Stromal cell of bone marrow (primary cell): ENCODE measurements at places on chromosomes 7 and 10.
A peak's percentile ranks its signal among the peaks of the same experiment; 100 is the strongest.

DNA sequence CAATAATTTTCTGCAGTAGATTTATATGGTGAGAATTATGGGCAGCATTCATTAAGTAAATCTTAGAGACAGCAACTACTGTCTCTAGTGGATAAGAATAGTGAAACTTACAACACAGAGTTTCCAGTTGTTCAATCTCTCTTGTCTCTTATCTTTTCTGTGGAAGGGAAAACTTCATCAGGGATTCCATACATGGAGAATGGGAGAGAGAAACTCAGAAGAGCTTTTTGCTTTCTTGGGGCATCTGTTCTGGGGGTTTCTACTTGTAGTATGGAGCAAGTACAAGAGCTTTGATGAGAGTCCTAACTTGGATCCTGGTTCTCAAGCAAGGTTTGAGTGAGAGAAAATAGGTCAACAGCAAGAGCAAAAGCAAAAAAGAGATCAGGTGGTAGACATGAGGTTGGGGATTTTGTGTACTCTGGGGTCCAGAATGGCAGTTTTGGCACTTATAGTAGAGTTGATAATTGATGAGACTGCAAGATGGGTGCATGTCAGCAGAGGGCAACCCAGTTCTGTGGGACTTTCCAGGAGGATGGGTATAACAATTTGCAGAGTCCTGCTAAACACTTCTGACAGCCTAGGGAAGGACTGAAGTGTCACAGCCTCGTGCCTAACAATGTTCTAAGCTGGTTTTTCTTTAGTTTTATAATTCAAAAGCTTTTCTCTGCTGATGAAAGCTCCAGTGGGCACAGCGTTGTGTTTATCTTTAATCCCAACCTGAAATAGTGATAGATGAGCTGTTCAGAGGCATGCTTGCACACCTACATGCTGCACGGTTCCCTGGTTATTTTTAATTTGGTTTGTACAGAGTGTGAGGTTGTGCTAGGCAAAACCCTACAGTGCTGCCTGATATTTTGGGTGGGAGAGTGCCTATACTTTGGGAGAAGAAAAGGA is 32.0 kb upstream of the STRIP2 start:
- DNase-seq: no peak

DNA sequence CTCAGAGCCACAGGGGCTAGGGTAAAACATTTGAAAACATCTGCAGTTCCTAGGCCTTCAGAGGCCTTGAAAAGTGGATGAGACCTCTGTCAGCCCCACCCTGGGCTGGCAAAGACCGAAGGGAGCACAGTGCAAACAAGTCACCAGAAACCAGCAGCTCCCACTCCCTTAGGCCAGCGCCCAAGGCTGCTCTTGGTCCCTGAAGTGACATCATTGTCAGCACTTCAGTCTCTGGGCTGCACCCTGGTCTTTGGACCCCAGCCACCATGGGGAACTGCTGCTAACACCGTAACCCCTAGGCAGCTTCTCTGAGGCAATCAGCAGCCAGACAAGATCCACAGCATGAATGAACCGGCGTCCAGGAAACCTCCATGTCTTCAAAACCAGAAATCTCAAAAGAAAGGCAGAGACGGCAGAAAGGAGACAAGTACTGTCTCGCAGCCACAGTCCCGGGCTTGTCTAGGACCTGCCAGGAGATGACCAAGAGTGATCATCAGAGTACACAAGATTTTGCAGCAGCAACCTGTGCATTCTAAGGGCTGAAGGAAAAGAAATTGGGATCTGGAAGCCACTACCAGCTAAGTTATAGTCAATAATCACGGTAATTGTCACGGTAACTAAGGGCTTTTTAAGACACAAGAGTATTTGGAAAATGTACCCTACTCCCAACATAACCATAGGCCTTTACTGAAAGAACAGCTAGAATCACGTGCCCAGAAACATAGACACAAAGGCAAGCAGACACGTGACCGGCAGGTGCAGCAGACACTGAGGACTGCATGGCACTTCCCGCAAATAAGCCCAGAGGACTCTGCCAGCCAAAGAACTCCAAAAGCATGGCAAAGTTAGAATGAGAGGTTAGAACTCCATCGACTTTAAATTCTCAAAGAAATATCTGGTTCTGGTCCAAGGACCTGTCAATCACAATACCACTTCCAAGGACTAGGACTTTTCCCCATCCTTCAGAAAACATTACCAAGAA is 23.3 kb downstream of the CPXM2 start:
- DNase-seq: no peak

DNA sequence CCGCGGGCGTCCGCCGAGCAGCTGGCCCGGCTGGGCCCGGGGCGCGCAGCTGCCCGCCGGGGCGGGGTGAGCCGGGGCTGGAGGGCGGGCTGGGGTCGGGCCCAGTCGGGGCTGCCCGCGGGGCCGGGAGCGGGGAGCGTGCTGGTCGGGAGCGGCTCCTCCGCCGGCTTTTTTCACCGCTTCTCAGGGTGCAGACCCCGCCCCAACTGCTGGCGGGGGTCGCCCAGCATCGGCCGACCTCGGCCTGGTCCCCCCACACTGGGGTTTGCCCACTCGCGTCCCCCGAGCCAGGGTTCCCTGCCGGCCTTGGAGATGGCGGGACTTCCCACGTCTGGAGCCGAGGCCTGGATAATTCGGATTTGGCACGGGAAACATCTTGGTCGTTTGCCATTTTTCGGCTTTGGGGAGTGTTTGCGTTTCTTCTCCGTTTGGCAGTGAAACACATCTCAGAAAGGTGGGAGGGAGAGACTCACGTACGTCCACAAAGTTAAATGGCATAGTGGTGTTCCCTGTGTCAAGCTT is 432 bp downstream of the TMEM248 start:
- DNase-seq: no peak

GRCh38 chr10:88457660-88458059 is 125.5 kb downstream of the RNLS start:
- DNase-seq: no peak

DNA sequence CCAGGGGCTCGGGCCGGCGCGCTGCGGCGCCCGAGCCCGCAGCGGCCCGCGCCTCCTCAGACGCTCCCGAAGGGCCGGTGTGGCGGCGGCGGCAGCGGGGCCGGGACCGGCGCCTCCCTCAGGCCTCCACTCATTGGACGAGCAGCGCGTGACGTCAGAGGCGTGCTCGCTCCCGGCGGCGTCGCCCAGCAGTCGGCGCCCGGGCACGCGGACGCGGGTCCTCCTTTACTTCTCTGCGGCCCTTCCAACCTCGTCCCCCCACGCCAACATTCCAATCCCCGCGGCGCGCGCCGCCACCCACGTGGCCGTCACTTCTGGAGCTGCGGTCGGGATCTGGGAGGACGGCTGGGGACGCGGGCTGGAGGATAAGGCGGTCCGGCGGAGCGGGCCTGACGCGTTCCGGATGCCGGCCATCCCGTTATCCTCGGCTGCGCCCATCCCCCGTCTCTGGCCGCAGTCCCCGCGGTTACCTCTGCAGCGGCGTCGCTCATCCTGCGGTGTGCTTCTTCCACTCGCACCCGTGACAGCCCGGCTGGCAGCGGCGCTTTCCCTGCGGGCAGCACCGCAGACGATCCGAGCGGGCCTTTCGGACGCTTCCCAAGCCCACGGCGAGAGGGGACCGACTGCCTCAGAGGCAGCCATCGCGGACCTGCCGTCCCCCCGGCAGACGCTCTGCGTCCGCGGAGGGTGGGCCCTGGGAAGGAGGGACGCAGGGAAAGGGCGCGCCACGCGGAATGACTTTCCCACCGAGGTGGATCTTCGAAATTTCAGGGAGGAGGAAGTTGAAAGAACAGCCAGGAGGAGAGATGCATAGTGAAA is at the start of gene PDZD8:
Gene PDZD8 (minus strand): TSS at position 81 of the 819 bp plus-strand sequence. CDS start 213 bp downstream, outside the sequence.
- DNase-seq: peak; percentile 84

DNA sequence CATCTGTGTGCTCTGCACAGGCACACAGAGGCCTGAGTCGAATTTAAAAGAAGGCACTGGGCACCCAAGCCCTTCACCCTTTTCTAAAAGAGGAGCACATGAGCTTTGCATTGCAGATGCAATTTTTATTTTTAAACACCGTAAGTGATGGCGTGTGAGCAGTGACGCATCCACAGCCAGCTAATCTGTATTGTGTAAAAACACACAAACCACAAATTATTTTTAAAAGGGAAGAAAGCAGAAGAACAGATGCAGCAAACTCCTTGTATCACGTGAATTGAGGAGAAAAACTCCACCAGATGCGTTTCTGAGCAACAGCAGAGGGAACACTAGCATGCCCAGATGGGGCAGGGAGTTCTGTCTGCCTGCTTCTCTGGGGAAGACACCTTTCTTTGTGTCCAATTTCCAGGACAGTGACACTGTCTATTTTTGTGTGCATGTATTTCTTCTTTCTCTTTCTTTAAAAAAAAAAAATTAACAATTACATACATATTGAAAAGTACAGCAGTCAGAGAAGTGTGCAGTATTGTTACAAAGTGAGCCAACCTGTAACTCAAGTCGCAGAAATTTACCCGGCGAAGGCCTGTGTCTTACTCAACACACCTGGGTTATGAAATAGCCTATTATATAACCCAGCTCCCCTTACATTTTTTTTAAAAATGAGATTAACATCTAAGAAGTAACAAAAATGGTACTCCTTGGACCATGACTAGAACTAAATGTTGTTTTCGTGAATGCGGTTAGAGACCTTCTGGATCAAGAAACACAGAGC is 39.2 kb downstream of the EEPD1 start:
- peak; percentile 13 for DNase-seq
